ENCODE measurements at places on chromosomes 12 and 14.

DNA sequence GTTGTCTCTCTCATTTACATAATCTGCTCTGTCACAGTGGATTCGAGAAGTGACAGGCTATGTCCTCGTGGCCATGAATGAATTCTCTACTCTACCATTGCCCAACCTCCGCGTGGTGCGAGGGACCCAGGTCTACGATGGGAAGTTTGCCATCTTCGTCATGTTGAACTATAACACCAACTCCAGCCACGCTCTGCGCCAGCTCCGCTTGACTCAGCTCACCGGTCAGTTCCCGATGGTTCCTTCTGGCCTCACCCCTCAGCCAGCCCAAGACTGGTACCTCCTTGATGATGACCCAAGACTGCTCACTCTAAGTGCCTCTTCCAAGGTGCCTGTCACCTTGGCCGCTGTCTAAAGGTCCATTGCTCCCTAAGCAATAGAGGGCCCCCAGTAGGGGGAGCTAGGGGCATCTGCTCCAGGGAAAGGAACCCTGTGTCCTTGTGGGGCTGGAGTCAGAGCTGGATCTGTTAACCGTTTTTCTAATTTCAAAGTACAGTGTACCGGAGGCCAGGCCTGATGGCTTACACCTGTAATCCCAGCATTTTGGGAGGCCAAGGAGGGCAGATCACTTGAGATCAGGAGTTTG lies 5.1 kb downstream of the ERBB3 start:
- DNase-seq = no peak

DNA sequence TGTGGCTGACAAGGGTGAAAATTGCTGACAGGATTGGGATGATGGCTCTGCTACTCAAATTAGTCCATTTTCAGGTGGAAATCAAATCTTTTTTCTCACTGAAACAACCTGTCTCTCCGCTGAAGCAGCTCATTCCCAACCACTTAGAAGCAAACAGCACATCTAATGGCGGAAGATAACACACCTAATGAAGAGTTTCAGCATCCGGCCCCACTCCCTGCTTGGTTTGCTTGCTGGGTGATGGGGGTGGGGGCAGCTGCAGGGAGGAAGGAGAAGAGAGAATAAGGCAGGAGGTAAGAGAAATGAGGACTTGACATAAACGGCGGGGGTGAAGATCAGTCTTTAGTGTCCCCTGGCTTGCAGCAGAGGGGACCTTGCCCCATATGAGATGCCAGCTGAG lies 4.0 kb downstream of the SYNDIG1L start:
- DNase-seq = no peak

- DNase-seq = no peak
These were observed 39.9 kb upstream of the MDGA2 start for GRCh38 chr14:47715330-47715729.

DNA sequence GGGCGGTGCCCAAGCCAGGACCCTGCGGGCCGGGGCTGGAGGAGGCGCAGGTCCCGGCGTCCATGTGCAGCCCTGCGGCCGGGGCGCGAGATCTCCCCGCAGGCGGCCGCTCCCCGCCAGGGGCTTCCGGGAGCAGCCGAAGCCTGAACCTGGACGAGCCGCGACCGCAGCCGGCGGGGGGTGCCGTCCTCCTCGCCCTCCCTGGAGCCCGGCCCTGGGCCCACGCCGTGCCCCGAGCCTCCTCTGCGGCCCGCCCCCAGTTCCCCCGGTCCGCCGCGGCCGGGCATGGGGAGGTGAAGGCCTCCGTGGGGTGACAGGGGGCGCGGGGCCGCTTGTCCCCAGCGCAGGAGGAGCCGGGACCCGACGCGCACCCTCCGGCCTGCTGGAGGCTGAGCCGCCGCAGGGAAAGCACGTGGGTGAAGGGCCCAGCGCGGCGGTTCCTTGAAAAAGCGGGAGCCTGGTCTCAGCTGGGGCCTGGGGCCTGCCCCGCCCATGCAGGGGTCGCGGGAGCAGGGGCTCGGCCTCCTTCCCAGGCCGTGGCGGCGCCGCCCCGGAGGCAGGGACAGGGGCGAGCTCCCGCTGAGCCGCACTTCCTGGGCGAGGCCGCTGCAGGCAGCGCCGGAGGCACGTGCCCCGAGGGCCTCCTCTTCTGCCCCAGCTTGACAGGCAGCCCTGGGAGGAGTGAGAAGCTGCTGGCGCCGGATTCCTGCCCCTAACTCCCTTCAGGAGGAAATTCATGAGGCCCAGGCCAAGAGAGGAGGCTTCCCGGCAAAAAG lies 55.6 kb upstream of the PPP2R5C start:
- DNase-seq = no peak

DNA sequence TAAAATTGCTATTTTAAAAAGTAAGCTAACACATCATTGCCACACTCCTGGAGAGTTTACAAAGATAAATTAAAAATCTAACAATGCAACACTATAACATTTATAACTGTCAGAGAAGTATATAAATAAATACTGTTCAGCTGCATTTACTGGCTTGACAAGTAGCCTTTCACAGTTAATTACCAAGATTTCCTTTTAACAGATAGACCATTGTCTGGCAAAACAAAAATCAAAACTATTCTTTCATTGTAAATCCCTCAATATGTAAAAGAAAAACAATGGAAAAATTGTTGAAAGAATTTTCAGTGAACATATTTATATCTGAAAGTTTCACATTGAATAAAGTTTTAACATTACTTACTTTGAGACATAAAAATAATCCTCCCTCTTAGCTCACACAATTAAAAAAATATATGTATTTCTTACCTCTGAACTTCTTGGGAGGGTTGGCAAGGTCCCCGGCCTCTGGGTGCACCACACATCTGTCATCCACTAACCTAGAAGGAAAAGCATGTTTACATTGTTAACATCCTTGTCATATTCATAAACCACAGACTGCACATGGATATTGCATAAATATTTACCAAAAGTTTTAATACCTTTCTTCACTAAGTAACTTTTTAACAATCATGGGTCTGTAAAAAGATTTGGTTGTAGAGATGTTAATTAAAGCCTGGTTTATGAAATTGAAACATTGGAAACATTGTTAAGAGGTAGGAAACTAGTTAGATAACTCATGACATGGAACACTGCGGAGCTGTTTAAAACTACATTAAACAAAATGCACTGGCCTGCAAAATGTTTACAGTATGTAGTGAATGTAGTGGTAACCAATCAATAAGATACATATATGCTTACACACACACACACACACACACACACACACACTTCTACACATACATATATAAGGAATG lies 43.0 kb downstream of the ITPR2 start:
- peak; percentile 47 for DNase-seq

DNA sequence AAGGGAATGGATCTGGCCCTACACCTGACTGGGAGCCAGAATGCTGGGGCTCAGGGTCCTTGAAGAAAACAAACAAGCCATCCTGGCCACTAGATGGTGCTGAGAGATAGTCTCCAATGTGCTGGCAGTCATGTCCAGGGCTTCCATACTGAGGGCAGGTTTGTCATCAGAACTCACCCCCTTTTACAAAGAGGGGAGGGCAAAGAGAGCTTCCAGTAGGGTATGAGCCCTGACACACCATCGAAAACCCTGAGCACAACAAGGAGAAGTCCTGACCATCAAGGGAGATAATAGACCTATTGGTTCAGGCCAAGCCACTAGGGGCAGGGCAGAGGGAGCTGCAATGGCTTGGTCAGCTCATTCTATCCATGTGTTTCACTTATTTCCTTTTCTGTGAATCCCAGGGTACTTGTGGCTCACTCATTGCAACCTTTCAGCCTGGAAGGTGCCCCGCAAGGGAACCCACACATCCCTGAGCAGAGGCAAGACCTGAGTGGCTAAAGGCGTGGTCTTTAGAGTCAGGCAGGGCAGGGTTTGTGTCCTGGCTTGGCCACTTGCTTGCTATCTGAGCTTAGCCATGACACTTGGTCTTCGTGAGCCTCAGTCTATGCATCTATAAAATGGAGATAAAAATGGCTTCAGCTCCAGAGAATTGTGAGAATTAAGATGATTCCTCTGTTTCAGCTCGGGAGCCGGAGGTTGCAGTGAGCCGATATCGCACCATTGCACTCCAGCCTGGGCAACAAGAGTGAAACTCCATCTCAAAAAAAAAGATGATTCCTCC lies 6.2 kb upstream of the PLEKHH1 start:
- DNase-seq = peak; percentile 51

- DNase-seq = no peak
These were observed 17.7 kb downstream of the ERP27 start for GRCh38 chr12:14920475-14921126.

- DNase-seq = no peak
These were observed 27.2 kb downstream of the SLC15A4 start for GRCh38 chr12:128796439-128797118.

DNA sequence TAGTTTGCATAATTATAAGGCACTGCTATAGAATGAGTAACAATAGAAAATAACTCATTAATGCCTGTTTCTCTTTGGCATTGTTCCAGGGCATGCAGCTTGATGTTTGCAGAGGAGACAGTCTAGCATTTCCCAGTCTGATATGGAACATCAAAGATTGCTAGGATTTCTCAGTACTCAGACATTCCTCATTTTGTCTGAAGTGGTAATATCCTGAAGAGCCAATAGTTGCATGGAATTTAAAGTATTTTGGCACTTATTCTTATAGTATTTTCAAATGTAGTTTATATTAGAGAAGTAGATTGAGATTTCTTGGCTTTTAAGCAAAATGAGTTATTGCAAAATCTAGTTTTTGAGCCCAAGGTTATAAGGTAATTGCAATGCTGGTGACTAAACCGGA lies 337.3 kb upstream of the E2F7 start:
- DNase-seq = no peak

DNA sequence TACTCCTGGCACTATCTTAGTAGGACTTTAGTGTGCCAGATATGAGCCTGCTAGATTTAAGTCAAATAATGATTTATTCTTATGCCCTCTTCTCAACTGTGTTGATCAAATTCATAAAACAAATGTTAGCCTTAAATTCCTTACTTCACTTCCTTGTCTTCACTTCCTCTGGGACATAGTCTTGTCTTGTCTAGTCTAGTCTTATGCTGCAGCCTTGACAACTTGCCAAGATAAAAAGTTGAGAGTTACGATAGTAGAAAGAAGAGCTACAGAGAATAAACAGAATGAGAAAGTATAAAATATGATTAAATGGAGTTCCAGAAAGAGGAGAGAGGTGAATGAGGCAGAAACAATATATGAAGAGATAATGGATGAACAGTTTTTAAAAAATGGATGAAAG lies 378.1 kb downstream of the DAD1 start:
- peak; percentile 37 for DNase-seq

DNA sequence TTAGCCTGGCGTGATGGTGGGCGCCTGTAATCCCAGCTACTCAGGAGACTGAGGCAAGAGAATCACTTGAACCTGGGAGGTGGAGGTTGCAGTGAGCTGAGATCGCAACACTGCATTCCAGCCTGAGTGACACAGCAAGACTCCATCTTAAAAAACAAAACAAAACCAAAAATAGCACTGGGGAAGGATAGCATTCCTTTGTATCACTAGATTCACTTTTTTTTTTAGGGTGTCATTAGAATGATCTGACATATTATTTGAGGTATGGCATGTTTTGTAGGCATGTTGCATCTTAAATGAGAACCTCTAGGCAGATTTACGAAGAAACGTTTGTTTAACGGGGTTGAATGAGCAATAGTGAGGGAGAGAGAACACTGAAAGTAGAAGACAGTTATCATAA lies 16.8 kb upstream of the FAR2 start:
- no peak for DNase-seq

- DNase-seq = no peak
These were observed 277.9 kb downstream of the MED13L start for GRCh38 chr12:115999582-115999981.

- no peak for DNase-seq
These were observed 3.2 kb upstream of the DIO3 start for GRCh38 chr14:101557811-101558738.

DNA sequence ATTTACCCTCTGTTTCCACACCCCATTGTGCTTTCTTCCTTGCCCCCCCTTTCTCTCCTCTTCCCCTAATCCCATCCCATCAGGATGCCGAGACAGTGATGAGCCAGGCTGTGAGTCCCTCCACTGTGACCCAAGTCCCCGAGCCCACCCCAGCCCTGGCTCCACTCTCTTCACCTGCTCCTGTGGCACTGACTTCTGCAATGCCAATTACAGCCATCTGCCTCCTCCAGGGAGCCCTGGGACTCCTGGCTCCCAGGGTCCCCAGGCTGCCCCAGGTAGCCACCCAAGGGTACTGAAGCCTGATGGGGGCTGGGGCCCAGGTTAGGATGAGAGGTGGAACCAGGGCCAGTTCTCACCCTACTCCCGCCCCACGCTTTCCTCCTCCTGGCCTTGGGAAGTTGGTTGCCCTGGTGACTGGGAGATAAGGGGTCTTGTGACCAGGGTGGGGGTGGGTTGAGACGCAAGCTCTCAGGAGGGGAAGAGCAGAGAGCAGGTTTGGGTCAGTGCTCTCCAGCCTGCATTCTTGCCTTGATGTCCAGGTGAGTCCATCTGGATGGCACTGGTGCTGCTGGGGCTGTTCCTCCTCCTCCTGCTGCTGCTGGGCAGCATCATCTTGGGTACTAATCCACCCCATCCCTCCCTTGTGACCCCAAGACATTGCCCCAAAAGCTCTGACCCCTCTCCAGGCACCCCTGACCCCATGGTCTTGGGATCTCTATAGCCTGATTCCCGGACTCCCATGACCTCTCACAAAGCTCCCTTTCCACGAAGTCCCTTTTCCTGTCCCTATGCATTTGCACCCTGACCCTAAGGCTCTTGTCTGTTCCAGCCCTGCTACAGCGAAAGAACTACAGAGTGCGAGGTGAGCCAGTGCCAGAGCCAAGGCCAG lies 1.2 kb downstream of the AMHR2 start:
- DNase-seq = no peak

DNA sequence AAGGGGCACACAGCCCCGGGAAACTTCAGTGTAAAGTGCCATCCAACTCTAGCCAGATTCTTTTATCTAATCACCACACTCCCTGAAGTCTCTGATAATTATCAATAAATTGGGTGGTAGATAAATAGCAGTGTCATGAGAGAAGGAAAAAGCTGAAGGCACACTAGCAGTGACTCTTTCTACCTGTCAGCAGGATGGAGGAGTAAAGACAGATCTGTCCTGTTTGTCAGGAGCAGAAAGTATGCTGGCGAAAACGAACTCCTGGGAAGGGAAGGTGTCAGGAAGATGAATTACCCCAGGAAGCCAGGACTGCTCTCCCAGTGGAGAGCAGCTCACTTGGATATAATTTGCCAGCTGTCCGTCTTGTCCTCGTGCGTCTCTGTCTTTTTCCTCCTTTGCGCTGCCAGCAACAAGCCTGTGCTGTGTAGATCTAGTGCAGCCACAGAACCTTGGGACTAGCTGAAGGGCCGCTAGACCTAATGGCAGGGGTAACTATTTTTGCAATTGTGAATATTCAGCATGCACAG lies 981.9 kb downstream of the DIO2 start:
- DNase-seq = no peak

- no peak for DNase-seq
These were observed 9.8 kb downstream of the NCKAP5L start for GRCh38 chr12:49818241-49818895.
